ENCODE measurements at places on chromosomes 1 and 21.
A peak's percentile ranks its signal among the peaks of the same experiment; 100 is the strongest.

GRCh38 chr1:204075139-204075521 is 2.2 kb downstream of the SOX13 start:
- DNase-seq, result peak; percentile 72

DNA sequence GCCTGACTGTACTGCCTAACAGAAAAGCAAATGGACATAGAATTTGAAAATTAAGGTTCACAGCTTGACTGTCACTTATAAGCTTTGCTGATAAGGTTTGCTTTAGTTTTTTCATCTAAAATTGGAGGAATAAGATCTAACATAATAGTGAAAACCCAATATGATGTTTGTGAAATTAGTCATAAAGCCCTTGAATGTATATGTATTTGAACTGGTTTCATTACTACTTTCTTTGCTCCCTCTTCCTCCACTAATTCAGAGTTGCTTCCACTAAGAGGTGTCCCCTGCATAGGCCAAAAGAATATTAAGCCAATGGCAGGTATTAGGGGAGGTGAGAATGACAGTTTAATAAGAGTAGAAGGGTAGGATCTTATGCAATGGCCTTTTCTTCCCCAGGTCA is 10.5 kb downstream of the PRPF38A start:
- no peak for DNase-seq

GRCh38 chr1:247357781-247358211 is 26.1 kb upstream of the ZNF496 start:
- DNase-seq, result peak; percentile 53

DNA sequence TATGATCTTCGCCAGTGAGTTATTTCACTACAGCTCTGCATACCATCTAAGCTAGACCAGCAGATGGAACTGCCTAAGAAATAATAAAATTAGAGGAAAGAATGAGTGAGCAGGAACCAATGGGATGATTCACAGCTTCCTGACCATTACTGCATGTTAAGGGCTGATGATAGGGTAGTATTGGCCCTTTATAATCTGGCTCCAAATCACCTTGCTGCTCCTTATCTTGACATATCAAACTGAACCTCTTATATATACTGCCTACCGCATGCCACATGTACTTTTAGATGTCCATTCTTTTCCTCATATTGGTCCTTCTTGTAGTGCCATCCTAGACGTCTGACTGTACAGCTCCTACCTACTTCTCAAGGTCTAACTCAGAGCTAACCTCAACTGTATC is 524.4 kb downstream of the DPYD start:
- DNase-seq, result no peak

DNA sequence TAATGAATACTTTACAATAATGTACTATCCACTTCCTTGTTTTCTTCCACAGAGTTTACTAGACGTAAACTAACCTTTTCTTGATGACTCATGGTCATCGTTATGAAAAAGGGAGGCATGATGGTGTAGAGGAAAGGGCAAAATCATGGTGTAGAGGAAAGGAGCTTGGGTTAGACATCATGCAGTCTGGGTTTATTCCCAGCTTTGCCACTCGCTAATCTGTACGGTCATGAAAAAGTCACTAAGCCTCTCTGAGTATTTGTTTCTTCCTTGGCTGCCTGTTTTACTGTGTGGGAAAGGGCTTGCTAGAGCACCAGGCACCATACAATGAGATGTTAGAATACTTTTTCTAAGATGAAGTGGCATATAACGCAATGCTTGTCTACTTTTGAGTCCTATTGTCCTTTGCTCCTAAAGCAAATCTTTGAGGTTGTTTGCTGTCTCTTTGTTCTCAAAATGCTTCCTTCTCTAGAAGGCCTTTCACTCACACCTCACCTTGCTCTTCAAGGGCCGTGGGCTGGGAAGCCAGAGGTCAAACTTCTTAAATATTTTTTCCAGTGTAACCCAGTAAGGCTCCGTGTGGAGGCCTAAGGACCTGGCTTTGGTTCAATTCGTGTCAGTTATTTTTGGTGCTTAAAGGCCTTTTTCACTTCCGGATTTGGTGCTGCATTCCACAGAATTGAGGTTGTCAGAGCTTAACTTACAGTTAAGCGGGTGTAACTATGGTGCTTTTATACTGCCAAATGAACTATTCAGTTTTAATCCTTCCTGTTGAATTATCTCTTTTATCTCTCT is 9.9 kb upstream of the ETV3 start:
- no peak for DNase-seq

GRCh38 chr1:215631040-215631439 is 63.9 kb downstream of the KCTD3 start:
- no peak for DNase-seq

GRCh38 chr1:183688341-183689060 is 35.4 kb upstream of the APOBEC4 start:
- DNase-seq, result no peak

DNA sequence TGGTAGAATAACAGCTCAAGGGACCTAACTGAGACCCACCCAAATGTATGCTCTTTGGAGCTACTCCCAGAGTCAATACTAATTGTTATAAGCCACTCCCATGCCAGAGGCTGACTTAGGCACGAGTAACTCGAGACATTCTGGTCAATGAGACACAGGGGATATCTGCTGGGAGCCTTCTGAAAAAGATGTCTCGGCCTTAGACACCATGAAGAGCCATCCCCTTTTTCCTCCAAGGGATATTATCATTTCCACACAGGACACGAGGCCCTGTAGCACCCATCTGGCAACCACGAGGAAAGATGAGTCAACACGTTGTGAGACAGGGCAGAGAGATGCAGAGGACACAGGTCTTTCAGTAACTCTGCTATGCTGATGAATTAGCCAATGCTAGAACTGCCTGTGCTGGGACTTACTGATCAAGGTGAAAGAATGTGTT is 30.7 kb downstream of the ITPKB start:
- DNase-seq, result no peak

DNA sequence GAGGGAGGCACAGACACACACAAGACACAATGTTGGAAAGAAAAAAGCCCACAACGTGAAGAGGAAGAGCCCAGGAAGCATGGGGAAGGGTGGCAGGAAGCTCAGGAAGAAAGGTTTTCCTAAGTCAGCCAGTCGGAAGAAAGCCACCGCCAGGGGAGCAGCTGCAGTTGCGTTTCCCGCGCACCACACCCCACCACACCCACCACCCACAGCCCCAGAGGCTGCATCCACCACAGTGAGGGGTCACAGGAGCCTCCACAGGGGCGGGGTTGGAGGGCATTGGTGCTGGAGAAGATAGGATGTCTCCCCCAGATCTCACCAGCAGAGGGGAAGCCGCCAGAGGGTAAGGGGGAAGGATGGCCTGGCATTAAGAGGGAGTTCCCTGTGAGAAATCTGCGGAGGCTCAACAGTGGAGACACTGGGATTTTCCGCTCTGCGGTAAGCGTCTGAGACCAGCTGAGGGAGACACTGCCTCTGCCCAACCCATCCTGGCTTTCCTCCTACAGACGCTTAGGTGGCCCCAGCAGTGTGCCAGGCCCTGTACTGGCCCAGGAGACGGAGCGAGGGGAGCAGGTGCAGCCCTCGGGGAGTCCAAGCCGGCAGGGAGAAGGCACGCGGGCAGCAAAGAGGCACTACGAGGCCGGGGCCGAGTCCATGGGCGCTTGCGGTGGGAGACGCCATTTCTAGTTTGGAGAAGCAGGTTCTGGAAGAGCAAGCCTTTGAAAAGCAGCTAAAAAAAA is 19.8 kb downstream of the PGLYRP3 start:
- DNase-seq, result no peak

- no peak for DNase-seq
Measured at GRCh38 chr1:160761886-160762285, 22.8 kb downstream of the SLAMF7 start.

GRCh38 chr21:25625036-25625435 is 14.0 kb upstream of the JAM2 start:
- DNase-seq, result no peak

DNA sequence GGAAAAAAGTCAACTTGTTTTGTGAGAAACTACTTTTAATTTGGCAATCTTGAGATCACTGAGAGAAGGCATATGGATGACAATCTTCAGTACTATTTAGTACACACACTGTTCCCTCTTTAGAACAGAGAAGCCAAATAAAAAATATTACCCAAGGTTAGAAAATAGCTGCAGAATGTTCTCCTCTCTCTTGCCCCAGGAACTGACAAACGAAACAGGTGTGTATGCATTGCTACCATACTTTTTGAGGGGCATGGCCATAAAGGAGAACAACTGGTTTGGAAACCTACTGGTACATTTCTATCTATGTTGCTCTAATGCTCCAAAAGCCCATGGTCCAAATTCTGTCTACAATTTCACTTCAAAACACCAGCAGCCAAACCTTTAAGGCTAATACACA is 5.7 kb downstream of the TOR1AIP2 start:
- no peak for DNase-seq

DNA sequence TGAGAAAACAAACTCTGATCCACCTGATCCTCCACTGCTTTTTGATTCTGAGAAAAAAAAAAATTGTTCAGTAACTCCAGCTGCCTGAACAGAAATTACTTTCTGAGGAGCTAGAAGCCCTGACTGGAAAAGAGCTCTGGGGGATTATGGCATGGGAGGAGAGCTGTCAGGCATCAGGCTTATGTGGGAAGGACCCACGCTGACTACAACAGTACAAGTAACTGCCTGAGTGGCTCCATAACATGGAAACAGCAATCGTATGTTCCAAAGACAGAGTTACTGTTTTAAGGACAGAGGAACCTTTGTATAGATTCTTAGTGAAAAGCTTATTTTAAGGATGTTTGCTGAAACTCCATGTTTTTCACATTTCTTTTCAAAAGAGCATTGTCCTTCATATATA is 1.2 kb upstream of the ANGPTL7 start:
- DNase-seq, result no peak

- DNase-seq, result no peak
Measured at GRCh38 chr1:110172001-110172400, 21.7 kb downstream of the SLC6A17 start.

- no peak for DNase-seq
Measured at GRCh38 chr1:118158924-118159323, 26.1 kb downstream of the SPAG17 start.

DNA sequence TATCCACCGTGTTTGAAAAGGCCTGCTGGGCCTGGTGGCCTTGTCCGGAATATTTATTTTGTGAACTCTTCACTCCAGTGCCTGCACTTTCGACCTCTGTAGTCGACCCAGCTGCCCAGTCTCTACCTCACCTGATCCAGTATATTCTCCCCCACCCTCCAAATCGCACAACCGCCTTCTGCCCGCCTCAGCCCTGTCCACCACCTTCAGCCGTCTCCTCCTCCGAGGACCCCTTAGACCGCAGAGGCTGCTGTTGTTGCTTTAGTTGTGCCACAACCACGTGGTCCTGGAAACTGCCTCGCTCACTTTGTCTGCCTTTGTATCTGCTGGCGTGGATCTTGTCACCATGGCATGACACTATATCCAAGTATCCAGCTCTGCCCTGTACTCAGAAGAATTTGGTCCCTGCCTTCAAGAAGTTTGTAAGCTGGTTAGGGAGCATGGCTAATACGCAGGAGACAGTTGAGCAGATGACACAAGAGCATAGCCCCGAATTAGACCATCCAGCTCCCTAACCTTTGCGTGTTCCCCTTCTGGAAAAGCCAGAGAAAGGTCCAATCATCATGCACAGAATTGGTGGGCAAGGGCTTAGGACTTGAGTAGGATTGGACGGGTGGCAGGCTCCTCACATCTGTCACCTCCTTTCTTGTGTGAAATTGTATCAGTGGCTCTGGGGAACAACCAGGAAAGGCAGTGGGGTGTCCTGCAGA is 1.5 kb downstream of the PHGDH start:
- peak; percentile 55 for DNase-seq

DNA sequence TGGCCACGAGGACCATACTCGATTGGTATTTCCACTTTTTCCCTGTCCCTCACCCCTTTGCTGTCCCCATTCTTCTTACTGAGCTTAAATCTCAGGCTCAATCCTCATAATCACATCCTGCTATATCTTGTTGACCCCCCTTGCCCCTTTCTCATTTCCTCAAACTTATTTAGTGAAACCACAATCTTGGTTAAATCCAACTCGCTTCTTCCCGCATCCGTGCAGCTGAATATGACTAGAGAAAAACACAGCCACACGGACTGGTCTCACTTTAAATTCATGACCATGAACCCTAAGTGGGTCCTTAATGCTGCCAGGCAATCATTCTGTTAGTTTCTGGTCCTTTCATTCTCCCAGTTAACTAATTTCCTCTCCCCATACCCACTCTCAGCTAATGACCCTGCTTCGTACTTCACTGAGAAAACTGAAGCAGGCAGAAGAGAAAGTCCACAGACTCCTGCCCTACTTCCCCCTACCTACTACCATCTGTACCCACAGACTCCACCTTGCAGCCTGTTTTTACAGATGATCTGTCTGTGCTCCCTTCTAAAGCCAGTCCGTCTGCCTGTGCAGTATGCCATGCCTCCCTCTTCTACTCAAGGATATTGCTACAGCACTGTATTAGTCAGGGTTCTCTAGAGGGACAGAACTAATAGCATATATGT is 96.8 kb upstream of the LMO4 start:
- no peak for DNase-seq

GRCh38 chr21:30434033-30434631 is 4.1 kb downstream of the KRTAP13-4 start:
- no peak for DNase-seq

DNA sequence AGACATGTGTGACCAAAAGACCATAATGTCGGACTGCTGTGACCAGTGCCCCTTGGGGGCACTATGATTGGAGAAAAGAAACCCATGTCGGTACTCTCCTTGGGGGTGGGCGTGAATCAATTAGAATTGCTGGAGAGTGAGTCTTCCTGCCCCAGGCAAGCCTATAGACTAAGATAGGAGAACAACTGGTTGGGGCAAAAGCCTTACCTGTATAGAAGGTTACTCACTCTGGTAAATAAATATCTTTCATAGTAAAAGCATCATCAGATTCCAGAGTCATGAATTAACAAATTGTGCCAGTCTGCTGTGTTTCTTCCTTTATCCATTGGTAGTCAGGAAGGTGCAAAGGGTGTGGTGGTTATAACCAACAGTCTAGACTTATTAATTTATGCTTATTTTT is 2.9 kb upstream of the PTGFRN start:
- DNase-seq, result no peak

GRCh38 chr1:24535778-24536177 is 20.1 kb upstream of the NCMAP start:
- DNase-seq, result no peak

GRCh38 chr1:63248216-63248615 is 74.2 kb upstream of the FOXD3 start:
- DNase-seq, result no peak

GRCh38 chr1:88890131-88890530 is 1.2 kb downstream of the GTF2B start:
- DNase-seq, result no peak

DNA sequence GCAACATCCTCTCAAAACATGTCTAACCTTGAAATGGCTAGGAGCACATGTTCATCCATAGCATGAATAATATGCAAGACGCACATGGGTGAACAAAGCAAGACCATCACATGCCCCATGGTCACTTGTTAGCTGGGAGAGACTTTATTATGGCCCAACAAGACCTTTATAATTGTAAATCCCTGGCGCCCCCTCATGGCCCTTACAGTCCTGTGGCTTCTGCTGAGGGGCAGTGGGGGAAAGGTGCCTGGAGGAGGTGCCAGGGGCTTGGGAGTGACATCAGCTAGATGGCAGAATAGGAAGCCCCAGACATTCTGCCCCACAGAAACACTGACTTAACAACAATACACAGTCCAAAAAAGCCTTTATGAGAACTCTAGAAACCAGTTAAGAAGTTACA is 51.7 kb downstream of the CSMD2 start:
- DNase-seq, result peak; percentile 47

GRCh38 chr1:226606311-226607267 is 58.0 kb downstream of the STUM start:
- no peak for DNase-seq
